Foreskin keratinocyte (primary cell): ENCODE measurements at places on chromosomes 4 and X. TPM values are rescaled to one million over a fixed set of nuclear protein-coding genes. Genes with fewer than 3 reads are reported as not detected.

Gene SRPK3
- 0.10 and 0.15 TPM in 2 replicates for polyA plus RNA-seq

Gene CENPVL3
- not detected in 2 replicates for polyA plus RNA-seq

Gene TMPRSS11D
- 0.20 and 0.54 TPM in 2 replicates for polyA plus RNA-seq

Gene VMA21
- polyA plus RNA-seq, result 19.2 and 20.3 TPM in 2 replicates

Gene BCAP31
- polyA plus RNA-seq, result 275 and 350 TPM in 2 replicates

Gene FREM3
- not detected in 2 replicates for polyA plus RNA-seq

Gene RGN
- polyA plus RNA-seq, result 0.06 and 0.07 TPM in 2 replicates

Gene FRAS1
- 1.3 TPM in 2 replicates for polyA plus RNA-seq

Gene WNK3
- 0.17 and 0.20 TPM in 2 replicates for polyA plus RNA-seq

Gene INTU
- polyA plus RNA-seq, result 0.71 and 0.81 TPM in 2 replicates

Gene MAP9
- 5.2 and 5.4 TPM in 2 replicates for polyA plus RNA-seq

Gene PPID
- polyA plus RNA-seq, result 32.8 and 42.0 TPM in 2 replicates
